Thoracic aorta (tissue), 2 donors: ENCODE measurements at places on chromosomes 2 and 18.

DNA sequence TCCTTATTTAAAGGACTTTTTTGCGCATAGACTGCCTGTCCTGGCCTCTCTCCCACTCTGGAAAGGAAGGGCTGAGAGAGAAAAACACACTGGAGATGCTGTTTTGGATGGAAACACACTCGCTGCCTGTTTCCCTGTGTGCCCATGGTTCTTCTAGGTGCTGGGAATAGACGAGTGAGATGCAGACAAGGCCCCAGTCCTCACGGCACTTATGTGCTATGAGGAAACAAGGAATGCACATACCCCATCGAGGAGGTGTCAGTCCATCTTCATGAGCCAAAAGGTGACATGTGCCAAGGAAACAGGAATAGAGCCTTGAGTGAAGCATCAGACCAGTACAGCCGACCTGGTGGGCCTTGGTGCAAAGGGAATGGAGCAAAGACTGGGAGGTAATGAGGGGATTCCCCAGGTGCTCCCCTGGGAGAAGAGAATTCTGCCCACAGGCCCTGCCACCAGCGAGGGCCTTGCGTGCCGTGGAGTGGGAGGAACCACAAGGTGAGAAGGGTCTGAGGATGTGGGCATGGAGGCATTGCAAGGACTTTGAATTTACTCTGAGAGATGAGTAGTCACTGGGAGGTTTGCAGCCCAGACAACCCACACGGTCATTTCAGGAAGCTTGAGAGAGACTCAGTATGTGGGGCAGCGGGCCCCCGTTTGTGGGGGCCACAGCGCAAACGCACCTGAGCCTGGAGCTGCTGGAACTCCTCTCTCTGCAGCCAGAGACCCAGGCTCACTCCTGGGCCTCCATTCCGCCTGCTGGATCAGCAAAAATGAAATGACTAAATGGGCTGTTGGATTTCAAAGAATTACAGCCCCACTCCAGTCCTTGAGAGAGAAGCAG is 197.5 kb upstream of the COPS8 start:
- DNase-seq = no peak

DNA sequence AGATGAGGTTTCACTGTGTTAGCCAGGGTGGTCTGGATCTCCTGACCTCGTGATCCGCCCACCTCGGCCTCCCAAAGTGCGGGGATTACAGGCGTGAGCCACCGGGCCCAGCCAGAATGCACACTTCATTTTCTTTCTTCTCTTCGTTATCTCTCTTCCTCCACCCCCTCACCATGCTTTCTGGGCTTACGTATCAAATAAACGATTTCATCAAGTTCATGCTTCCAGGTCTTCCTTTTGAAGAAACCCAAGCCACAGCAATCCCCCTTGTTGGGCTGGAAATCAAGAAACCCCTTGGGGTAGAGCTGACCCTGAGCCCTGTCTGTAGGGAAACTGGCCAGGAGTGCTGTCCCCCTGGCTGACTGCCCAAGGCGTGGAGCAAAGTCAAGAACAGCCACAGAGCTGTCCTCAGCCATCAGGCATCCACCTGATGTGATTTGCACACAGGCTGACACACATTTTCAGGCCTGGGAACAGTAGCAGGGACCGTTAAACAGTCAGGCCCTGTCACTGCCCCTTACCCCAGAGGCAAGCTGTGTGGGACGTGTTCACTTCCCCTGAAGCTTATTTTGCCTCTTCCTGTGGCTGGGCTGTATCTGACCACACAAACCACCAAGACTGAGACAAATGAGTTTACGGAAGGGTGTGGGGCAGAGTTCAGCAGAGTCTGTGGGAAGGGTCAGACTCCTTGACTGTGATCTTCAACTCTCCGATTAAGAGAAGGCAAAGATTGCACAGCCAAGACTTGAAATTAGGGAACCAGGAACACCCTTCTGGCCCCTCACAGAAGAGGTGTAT is 15.1 kb upstream of the NMUR1 start:
- DNase-seq = no peak

DNA sequence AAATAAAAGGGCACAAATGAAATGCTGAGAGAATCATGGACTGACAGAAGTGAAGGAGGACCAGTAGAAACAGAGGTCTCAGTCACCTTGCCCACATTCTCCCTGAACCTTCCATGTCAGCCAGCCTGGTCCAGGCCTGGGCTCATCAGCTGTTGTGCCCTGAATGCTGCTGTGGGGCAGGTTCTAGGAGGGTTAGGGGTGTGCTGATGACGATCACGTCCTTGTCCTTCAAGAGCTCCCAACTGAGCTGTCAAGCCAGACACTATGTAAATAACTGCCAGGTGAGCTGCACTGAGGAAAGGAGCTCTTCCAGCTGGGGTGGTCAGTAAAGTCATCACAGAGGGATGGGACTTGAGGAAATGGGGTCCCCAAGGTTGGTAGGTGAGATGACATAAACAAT is 156.5 kb downstream of the SMAD2 start:
- DNase-seq = no peak

DNA sequence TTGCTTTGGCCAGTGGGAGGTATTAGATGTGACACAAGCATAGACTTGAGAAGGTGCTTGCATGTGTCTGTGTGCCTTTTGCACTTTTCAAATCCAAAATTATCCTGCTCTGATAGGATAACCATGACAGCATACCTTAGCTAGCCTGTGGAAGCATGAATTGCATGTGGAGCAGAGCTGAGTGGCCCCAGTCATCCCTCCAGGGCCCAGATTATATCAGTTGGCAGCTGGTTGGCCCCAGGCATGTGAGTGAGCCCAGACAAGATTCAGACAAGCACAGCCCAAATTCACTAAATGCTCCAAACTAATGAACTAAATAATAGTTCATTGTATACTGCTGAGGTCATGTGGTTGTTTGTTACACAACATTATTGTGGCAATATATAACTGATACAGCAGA is 18.8 kb downstream of the TACR1 start:
- no peak for DNase-seq

GRCh38 chr18:58714259-58714658 is 43.0 kb downstream of the MALT1 start:
- no peak for DNase-seq

DNA sequence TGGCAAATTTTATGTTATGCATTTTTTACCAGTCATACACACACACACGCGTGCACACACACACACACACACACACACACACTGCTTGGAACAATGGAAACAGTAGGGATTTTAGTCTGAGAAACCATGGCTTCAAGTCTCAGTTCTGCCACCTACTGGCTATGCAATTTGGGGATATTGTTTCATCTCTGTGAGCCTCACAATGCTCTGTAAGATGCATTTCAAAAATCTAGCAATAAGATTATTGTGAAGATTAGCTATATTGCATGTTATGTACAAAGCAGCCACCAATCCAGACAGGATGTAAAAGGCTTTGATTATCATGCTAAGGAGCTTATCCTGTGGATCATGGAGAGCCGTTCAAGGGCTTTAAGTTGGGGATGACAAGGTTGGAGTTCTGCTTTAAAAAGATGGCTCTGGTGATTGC is 401.4 kb downstream of the NBAS start:
- no peak for DNase-seq

DNA sequence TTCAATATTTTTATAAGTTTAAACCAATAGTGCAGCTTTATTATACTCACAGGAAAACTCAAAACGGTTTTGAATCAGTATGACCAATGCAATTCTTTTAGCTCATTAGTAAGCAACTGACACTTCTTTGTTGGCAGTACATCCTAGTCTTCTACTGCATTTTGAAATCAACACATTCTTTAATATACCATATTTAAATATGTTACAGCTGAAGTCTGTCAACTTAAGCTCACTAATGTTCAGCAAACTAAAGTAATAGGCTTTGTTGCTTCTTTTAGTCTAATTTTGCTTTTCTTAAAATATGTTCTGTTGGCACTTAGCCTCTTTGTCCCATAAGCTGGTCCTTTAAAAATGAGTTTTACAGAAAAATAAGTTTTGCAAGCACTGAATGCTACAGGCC is 55.4 kb upstream of the CCBE1 start:
- DNase-seq = no peak

GRCh38 chr18:54801374-54801773 is 26.9 kb upstream of the RAB27B start:
- DNase-seq = no peak
